ENCODE measurements at places on chromosomes 7 and 10.
A peak's percentile ranks its signal among the peaks of the same experiment; 100 is the strongest.

- DNase-seq: no peak
Observed at GRCh38 chr7:145718129-145718528, 398.5 kb upstream of the CNTNAP2 start.

DNA sequence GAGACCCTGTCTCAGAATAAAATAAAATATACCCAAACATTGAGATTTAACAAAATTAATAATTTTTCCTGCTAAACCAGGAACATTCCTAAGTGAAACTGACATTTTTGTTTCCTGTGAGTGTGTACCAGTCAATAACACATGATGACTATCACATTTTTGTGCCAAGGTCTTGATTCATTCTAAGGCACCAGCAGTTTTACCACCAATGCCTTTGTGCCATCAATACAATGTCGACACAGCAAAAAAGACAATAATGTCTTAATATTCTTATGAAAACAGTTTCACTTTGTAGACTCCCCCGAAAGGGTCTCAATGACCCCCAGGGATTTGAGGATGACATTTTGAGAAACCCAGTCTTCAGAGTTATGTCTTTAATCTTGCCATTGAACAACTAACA is 7.2 kb upstream of the CADPS2 start:
- no peak for DNase-seq

- no peak for DNase-seq
Observed at GRCh38 chr7:154804449-154804848, 198.5 kb downstream of the PAXIP1 start.

- no peak for DNase-seq
Observed at GRCh38 chr10:125004571-125005311, 62.8 kb downstream of the ZRANB1 start.

DNA sequence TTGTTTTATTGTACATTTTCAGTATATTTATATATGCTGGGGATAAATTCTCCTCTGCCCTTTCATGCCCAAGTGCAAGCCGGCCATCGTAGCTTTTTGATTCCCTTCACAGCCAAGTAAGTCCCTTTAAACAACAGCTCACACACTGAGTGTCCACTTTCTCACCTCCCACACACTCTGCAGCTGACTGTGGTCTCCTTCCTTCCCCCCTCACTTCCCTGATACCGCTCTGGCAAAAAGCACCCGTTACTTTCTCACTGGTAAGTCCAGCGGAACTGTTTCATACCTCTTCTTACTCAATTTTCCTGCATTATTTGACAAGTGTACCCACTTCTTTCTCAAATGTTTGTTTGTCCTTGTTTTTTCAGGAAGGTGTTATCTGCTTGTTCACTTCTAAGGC is 35.2 kb downstream of the MGAM start:
- DNase-seq: no peak

DNA sequence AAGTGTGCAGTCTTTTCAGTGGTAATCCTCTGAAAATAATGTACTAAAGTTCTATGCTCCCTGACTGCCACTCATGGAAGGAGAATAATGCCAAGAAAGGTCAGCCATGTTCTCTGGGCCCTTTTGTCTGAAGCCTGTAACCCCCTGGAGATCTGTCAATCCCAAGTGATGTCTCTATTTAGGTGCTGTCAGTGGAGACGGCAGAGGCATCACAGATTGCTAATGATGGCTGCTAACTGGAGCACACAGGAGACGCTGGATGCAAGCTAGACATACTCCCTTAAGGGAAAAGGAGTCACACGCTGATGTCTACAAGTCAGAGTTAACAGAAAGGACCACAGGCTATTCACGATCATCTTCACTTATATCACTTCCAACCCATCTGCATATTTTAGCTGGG is 118.8 kb downstream of the RSU1 start:
- no peak for DNase-seq

DNA sequence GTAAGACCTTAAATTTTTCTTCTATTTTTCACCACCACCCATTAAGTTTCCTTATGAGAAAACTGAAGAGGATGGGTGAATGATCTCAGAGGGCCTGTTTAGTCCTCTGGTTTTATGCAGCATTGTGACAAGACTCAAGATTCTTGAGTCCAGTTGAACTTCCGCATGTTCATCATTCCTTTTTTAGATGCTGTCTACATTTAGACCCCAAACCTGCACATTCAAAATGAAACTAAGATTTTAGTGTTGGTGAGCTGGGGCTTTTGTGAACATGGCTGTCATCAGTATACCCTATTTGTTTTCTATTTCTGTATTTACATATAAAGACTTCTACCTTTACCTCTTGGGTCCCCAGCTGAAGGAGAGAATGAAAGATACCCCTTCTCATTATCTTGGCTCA is 31.1 kb downstream of the NET1 start:
- no peak for DNase-seq

DNA sequence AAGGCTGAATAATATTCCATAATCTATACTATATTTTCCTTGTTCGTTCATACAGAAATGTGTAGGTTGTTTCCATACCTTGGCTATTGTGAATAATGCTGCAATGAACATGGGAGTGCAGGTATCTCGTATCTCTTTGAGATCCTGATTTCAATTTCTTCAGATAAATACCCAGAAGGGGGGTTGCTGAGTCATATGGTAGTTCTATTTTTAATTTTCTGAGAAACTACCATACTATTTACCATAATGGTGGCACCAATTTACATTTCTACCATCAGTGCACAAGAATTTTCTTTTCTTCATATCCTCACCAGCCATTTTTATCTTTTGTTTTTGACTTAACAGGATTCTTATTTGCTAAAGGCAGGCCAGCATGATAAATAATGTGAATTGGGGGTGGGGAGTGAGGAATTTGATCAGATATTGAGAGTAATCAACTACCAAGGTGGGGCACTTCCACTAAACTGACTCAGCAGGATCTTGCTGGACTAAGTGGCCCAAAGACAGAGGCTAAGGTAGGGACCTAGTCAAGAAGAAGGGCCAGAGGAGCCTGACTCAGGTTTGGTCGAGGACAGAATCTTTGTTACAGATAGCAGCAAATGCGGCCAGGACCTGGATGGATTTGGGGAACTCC is 21.5 kb upstream of the CCSER2 start:
- DNase-seq: no peak

- no peak for DNase-seq
Observed at GRCh38 chr10:30583778-30584415, 45.7 kb downstream of the LYZL2 start.

- DNase-seq: no peak
Observed at GRCh38 chr7:103651593-103652377, 205.8 kb upstream of the SLC26A5 start.

DNA sequence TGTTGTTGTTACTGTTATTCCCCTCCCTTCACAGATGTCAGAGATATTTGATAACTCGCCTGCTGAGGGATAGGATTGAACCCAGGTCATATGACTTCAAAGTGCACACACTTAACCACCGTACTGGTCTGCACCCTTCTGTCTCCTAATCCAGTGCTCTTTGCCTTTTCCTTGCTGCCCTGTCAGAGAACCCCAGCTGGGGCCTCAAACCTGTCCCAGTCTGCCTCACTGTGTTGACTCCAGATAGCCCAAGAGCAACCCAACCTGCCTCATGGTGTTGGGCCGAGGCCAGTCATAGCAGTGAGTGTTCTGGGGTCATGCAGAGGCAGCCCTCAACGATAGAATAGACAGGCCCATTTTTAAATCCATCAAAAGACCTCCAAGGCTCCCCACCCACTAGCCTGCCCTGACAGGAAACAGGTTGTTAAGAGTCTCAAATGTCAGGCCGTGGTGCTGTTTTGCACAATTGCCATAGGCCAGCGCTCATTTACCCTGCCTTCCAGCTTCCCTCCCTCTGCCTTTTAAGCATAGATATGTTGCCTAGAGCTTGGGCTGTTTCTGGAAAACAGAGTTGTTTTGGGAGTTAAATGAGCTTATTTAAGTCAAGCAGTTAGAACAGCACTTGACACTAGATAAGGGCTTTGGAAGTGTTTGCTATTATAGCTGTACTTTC is 37.0 kb upstream of the PDCD4 start:
- no peak for DNase-seq

DNA sequence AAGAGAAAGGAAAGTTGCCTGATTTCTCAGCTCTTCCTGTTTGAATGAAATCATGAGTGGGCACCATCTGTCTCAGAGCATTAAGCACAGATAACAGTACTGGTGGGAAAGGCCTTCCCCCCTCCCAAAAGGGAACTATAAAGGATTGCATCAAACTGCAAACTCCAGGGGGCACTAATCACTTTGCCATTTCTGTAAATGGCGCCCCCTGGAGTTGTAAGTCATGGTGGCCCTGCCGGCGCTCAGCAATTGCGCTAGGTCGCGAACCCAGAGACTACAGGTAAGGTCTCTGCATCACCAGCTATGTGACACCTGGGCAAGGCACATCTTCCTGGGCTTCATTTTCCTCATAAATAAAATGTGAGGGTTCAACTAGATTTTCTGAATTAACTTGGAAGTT is 11.1 kb downstream of the LRRC4 start:
- no peak for DNase-seq

DNA sequence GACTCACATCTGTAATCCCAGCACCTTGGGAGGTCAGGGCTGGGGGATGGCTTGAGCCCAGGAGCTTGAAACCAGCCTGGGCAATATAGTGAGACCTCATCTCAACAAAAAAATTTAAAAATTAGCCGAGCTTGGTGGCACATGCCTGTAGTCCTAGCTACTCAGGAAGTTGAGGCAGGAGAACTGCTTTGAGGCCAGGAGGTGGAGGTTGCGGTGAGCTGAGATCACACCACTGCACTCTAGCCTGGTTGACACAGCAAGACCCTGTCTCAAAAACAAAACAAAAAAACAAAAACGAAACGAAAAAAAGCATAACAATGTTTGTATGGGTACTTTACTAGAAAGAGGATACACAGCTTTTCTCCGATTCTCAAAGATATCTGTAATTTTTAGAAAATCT is 31.8 kb downstream of the WNT16 start:
- DNase-seq: no peak

DNA sequence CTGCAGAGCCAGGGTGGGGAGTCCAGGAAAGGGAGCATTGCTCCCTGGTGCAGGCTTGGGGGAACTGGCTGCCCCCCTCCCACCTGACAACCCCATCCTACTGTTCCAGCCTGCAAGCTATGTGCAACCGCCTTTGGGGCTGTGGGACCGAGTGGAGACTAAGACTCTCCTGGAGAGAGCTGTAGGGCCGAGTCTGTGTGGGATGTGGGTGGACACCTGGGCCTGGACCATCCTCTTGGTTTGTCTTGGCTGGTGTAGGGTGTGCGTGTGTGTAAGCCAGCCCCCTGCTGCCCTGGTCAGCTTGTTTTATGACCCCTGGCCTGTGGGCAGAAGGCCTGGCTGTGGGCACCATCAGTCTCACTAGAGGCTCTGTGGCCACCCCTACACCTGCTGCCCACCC is 1.6 kb upstream of the RAMP3 start:
- no peak for DNase-seq

DNA sequence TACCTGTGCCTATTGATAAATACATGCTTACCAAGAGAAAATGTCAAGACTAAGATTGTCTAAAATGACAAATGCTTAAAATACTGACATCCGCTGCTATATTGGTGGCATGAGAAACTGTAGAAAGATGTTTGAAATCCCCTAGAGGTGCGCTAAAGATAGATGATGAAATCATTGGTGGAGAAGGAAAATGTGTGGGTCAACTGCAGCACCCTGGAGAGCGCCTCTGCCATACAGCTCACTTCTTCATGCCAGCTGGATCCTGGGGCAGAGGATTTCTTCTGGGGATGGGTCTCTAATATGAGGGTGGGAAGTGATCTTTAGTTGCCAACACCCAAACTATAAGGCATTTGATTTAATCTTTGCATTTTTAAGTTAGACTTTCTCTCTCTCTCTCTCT is 680.4 kb upstream of the POM121L12 start:
- no peak for DNase-seq

- no peak for DNase-seq
Observed at GRCh38 chr10:98326621-98327027, 58.6 kb upstream of the LOXL4 start.

DNA sequence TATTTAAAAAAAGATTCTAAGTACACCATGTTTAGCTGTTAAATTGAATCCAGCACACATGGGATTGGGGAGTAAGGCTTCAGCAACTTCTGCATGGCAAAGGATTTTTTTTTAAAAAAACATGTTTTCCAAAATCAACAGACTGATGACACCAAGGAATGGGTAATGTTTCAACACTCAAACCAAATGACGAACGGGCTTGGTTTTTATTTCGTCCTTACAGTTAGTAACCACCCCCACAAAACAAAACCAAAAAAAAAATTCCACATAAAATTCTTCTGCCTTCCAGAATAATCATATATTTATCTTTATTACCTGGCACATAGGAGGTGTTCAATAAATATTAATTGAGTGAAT is 45.7 kb downstream of the ICA1 start:
- DNase-seq: no peak

GRCh38 chr10:127337801-127338200 is 141.4 kb upstream of the INSYN2A start:
- DNase-seq: no peak

- DNase-seq: no peak
Observed at GRCh38 chr10:62083412-62084267, 182.1 kb downstream of the ARID5B start.

GRCh38 chr7:76234931-76235441 is 33.3 kb downstream of the SRRM3 start:
- peak; percentile 90 for DNase-seq

- no peak for DNase-seq
Observed at GRCh38 chr7:108570146-108570755, 577 bp downstream of the DNAJB9 start.

GRCh38 chr10:80528185-80528700 is 9.5 kb upstream of the SH2D4B start:
- DNase-seq: no peak

DNA sequence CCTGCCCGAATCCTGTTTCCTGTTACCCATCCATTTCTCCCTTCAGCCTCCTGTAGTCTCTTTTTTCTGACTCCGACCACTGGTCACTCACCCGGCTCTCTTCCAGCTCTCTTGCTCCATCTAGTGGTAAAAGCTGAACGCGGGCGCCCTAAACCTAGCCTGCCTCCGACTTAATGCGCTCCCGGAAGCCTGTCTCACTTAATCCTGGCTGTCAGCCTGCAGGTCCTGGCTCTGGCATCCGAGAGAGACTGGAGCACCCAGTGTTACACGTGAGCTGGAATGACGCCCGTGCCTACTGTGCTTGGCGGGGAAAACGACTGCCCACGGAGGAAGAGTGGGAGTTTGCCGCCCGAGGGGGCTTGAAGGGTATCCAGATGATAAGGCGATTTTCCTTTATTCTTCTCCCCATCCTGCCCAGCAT is 10.3 kb downstream of the SUMF2 start:
- peak; percentile 94 for DNase-seq

- DNase-seq: no peak
Observed at GRCh38 chr7:131327049-131327625, 539 bp upstream of the MKLN1 start.

GRCh38 chr10:133026726-133027395 is 60.9 kb upstream of the ADGRA1 start:
- no peak for DNase-seq

- peak; percentile 88 for DNase-seq
Observed at GRCh38 chr7:134140889-134141867, 14.0 kb downstream of the LRGUK start.

DNA sequence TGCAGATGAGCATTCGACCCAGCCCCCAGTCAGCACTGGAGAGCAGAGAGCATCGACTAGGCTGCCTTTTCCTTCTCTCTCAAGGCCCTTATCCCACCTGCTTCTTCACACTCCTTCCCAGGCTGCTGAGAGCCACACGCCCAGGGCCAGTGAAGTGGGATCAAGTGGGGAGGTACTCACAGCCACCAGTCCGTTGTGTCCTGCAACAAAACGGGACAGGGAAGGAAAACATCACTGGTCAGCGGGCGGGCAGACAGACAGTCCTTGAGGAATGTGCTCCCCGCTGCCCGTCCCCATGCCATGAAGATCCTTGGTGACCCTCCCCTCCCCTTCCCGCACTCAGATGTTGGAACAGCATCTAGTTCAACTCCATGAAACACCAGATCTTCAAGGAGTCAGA is 4.2 kb downstream of the PYROXD2 start:
- no peak for DNase-seq

All from osteocyte (in vitro differentiated cells).